ENCODE measurements at places on chromosomes 13 and 19. TPM values are rescaled to one million over a fixed set of nuclear protein-coding genes. Genes with fewer than 3 reads are reported as not detected.

Gene WDR87
- not detected for total RNA-seq

GRCh38 chr19:16899566-16900075 lies 10.8 kb downstream of the F2RL3 start:
- no peak for DNase-seq

GRCh38 chr13:107809125-107809524 lies 406.2 kb downstream of the LIG4 start:
- no peak for DNase-seq

DNA sequence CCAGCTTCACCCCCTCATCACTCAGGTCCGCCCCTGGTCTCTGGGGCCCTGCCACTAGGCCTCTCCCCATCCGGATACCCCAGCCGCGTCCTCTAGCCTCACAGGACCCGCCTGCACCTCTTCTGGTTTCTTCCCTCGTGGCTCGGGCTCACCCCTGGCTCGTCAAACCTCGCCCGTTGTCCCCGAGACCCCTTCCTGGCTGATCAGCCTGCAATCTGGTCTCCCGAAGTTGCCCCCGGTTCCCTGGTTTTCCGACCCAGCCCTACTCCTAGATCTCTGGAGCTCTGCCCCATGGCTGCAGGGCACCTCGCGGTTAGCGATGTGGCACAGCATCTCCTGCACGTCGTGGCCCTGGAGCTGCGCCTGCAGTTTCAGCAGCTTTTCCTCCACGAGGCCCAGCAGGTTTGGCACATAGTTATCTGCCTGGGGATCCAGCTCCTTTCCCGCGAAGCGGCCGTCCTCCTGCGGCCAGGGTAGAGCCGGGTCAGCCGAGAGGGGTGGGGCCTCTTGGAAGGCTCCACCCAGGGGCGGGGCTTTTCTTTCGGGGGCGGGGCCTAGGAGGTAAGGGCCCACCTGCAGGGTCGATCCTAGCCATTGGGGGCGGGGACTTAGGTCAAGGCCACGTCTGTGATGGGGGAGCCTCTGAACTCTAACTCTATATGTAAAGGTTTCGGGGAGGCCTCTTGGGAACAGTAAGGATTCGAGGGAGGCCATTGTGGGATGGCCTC lies 2.4 kb upstream of the RGL3 start:
- DNase-seq = no peak

GRCh38 chr13:58528351-58528750 lies 896.8 kb downstream of the PCDH17 start:
- no peak for DNase-seq

GRCh38 chr13:41978007-41978406 lies 17.1 kb upstream of the VWA8 start:
- DNase-seq = no peak

DNA sequence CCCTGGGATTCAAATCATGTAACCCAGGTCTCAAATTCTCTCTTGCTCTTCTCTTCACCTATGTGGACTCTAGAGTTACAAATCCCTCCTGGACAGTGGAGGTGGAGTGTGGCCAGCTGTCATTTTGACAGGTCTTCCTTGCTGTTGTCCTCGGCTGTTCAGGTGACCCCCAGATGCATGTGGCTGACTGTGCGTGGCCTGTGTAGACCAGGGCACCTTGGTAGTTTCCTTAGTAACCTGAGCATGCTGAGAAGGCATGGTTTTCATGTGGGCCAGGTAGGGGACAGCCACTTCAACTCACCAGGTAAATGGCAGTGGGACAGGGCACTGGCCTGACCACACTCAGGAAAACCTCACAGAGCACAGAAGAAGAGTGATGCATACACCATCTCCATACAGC lies 155.0 kb upstream of the TSHZ3 start:
- DNase-seq = no peak

- no peak for DNase-seq
These were observed 38.2 kb upstream of the NPAS1 start for GRCh38 chr19:46981286-46981945.

All from breast epithelium (tissue), 4 donors.